ENCODE measurements at places on chromosomes 1 and 21.

GRCh38 chr1:55204997-55205396, 10.2 kb downstream of the USP24 start:
- no peak for DNase-seq

DNA sequence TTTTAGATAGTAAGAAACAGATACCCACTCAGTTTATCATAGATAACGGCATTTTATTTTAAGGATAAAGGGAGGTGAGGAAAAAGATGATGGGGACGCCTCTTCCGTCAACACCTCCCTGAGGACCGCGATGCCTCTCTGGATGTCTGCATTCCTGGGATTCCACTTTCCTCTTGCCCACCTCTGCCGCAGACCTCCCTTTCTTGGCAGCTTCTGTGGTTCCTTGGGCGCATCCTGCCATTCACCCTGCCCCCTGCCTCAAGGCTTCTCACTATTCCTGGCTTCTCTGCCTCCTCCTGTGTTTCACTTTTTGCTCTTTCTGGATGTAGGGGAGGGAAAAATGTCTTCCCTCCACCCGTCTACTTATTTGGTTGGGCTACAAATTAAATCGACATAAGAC, 19.9 kb downstream of the HUNK start:
- DNase-seq: no peak

DNA sequence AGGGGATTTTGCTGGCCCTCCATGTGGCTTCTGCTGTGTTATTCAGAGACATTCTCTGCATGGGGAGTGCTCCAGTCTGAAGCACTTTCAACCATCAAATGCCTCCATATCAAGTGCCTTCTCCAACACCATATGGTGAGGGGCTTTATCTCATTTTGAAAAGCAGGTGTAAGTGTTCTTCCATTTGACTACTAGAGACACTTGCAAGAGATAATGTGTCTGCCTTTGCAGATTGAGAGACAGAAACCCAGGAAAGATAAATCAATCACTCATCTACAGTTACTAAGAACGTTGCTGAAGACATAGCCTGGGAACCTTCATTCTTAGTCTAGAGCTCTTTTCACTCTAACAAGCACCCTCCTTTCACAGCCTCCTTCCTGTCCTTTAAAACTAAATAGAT, 29.5 kb upstream of the REG4 start:
- DNase-seq: no peak

GRCh38 chr1:119968601-119969000, 72.3 kb upstream of the ADAM30 start:
- no peak for DNase-seq

GRCh38 chr1:110896090-110896489, 23.1 kb downstream of the CD53 start:
- no peak for DNase-seq

DNA sequence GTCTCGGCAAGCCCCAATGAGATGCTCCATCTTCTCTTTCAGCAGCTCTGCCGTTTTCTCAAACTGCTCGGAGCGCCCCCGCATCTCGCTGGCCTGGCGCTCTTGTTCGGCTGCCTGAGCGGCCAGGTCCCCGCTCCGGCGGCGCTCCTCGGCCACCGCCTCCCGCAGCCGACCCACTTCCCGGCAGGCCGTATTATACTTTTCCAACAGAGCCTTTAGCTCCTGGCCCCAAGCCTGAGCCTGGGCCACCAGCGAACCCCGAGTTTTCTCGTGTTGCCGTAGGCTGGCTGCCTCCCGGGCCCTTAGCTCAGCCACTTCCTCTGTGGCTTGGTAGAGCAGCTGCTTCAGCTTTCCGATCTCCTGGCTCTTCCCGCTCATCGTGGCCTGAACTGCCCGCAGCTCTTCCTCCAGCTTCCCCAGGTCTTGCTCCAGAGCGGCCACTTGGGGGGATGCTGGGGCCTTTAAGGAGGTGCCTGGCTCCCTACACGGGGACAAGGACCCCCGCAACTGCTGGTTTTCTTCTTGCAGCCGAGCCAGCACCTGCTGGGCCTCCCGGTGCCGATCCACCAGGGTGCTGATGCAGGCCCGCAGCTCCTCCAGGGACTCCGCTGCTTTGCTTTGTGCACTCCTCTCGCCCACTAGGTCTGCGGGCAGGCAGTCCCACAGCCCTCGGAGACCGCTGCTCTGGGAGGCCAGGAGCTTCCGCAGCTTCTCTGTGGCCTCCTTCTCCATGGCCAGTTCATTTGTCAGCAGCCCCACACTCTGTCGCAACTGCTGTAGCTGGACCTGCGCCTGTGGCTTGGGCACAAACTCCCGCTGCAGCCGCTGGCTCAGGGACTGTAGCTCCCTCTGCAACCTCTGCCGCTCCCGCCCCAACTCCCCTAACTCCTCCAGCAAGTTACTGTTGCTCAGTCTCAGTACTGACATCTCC, 13.4 kb upstream of the PIAS3 start:
- DNase-seq: peak; percentile 55

DNA sequence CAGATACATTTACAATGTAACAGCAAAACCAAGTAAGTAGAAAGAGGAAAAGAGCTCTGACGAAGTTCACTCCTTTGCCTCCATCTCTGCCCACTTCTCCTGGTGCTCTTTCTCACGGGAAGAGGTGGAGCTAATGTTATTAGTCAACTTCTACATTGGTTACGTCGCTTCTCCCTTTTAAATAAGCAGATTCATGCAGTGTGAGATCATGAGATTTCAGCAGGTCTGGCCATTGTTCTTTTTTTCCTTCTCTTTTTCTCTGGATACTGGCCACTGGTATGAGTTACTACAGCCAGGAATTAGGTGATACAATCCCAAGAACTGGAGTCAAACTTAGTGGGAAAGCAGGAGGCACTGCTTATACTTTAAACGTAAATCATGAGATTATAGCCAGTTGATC, 207.1 kb downstream of the AKT3 start:
- no peak for DNase-seq

DNA sequence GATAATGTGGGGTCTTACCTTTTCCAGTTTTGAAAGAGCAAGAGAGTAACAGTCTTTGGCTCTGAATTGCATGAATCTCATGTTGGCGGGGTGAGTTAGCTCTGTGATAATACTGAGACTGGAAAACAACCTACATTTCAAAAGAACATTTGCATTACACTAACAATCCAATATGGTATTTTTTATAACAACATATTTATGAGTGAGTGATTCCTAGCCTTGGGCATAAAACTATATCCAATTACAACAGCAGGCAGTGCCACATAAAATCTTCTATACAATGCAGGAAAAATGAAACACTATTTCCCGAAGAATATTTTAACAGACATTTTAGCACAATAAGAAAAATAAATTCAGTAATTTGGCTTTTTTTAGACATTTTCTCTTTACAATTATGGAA, 303.0 kb downstream of the KCNT2 start:
- no peak for DNase-seq

DNA sequence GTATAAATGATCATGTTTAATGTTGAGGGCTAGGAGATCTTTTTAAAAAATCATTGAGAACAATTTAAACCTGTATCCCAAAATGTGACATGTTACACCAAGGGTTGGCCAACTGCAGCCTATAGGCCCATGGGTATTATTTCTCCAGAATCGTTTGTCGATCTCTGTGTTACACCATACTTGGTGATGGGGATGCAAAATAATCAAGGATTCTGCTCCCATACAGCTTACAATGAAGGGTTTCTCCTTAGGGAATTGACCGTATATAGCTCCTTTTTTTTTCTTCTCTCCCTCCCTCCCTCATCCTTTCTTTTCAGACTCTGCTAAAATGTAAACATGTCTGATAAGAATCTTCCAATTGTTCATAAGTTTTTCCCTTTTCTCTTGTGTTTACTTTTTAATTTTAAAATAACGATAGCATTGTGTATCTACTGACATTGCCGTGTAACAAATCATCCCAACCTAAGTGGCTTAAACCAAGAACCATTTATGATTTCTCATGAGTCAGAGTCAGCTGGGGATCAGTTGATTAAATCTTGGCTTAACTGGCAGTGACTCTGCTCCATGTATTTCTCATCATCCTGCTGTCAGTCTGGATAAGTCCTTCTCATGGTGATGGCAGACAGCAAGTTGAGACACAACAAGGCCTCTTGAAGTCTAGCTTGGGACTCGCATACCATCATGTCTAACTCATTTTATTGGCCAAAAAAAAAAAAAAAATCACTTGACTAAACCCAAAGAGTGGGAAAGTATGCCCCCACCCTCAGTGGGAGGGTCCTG, 48.0 kb downstream of the MARK1 start:
- DNase-seq: no peak

DNA sequence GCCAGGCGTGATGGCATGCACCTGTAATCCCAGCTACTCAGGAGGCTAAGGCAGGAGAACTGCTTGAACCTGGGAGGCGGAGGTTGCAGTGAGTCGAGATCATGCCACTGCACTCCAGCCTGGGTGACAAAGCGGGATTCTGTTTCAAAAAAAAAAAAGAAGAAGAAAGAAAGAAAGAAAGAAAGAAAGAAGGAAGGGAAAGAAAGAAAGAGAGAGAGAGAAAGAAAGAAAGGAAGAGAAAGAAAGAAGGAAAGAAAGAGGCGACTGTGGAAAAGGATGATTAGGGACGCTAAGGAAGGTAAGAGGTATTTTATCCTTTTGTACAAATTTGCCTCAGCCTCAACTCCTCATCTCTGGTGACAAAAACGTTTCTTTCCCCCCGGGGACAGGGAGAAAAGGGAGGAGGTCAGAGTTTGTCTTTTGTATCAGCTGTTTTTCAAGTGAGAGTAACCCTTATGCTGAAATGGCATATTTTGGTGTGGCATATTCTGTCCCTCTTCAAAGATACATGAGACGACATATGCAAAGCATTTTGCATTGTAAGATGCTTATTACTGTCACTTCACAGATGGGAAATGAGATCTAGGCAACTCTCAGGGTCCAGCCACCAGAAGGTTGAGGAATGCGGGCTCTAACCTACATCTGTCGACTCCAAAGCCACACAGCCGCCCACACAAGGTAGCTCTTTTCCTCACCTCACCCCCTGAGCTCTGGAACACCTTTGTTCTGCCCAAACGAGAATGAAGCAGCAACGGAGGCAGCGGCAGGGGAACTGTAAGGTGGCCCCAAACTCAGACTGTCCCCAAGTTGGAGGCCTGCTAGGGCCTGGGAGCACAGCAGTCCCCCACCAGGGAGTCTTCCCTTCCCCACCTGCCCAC, 38.0 kb downstream of the NUAK2 start:
- no peak for DNase-seq

GRCh38 chr1:205319081-205320018, 2.2 kb downstream of the NUAK2 start:
- peak; percentile 46 for DNase-seq

- DNase-seq: peak; percentile 42
Observed at GRCh38 chr1:232628335-232629249, 1.3 kb downstream of the SIPA1L2 start.

GRCh38 chr1:151864411-151864810, 10.9 kb upstream of the THEM5 start:
- no peak for DNase-seq

DNA sequence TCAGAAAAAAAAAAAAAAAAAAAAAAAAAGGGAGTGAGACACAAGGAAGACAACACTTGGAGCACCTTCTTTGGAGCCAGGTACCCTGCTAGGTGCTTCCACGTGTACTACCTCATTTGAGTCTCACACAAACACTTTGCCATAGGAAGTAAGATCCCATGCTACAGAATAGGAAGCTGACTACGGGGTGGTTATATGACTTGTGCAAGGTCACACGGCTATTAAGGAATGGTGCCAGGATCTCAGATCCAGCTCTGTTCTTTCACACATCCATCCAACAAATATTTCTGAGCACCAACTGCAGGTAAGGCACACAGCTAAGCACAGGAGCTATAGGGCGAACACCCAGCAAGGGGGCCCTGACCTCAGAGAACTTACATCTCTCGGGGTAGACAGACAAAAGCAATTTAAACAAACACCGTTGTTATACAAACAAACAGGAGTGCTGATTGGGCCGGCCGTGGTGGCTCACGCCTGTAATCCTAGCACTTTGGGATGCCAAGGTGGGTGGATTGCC, 22.4 kb downstream of the PTAFR start:
- no peak for DNase-seq

DNA sequence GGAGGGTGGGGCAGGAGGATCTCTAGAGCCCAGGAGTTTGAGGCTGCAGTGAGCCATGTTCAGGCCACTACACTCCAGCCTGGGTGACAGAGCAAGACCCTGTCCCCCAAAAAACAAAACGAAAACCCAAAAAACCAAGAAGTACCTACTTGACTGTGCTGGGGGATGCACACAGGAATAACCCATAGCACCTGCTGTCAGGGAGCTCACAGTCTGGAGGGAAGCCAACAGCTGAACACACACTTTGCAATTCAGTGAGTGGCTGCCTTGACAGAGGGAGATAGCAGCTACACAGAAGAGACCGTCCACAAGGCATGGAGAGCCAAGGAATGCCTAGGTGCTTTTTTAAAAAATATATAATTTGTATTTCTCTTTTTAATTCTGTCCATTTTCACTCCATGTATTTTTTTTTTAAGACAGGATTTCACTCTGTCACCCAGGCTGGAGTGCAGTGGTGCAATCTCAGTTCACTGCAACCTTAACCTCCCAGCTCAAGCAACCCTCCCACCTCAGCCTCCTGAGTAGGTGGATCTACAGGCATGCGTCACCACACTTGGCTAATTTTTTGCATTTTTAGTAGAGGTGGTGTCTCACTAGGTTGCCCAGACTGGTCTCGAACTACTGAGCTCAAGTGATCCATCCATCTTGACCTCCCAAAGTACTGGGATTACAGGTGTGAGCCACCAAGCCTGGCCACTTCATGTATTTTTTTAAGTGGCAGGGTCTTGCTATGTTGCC, 68.7 kb downstream of the NID1 start:
- DNase-seq: no peak

GRCh38 chr1:156432669-156433018, 63.6 kb downstream of the RHBG start:
- DNase-seq: no peak

- DNase-seq: no peak
Observed at GRCh38 chr21:41631564-41632461, 123.9 kb upstream of the TMPRSS2 start.

DNA sequence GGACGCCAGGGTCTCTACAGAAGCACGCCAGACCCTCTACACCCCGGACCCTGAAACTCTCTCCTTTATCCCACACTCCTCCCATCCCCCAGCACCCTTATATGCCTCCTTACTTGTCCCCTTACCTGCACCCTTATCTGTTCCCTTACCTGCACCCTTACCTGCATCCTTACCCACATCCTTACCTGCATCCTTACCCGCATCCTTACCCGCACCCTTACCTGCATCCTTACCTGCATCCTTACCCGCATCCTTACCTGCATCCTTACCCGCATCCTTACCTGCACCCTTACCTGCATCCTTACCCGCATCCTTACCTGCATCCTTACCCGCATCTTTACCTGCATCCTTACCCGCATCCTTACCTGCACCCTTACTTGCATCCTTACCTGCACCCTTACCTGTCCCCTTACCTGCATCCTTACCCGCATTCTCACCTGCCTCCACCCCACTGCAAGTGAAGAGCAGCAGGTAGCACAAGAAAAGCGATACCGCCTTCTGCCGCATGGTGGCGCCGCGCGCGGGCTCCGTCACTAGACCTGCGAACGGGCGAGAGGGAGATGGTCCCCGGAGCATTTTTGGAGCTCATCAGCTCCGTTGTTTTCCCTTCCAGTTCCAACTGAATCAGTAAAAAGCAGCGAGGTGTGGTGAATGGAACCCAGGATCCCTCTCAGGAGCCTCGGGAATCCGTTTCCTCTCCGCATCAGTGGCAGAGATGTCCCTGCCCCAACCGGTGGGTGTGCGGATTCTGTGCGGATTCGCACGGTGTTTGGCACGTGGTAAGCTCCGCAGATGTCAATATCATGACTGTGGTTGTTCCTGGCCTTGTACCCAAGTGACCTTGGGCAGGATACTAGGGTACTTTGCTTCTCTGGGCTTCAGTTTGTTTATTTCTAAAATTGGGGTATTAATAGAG, 2.9 kb downstream of the IFI6 start:
- DNase-seq: peak; percentile 95
